ENCODE measurements at places on chromosomes 16 and 17. TPM values are rescaled to one million over a fixed set of nuclear protein-coding genes. Genes with fewer than 3 reads are reported as not detected.

The KCNJ12 gene
- polyA plus RNA-seq = 3.4 TPM

The CFAP119 gene
- 13.5 TPM for polyA plus RNA-seq

The SOX9 gene
- 5.8 TPM for polyA plus RNA-seq

The CDRT15 gene
- not detected for polyA plus RNA-seq

The HSD17B1 gene
- polyA plus RNA-seq = 3.3 TPM

The KRTAP1-5 gene
- not detected for polyA plus RNA-seq

The WSCD1 gene
- 5.4 TPM for polyA plus RNA-seq

The MEOX1 gene
- polyA plus RNA-seq = not detected

The GJD3 gene
- not detected for polyA plus RNA-seq

The PRAC1 gene
- polyA plus RNA-seq = not detected
